ENCODE measurements at places on chromosomes 2 and 18.

DNA sequence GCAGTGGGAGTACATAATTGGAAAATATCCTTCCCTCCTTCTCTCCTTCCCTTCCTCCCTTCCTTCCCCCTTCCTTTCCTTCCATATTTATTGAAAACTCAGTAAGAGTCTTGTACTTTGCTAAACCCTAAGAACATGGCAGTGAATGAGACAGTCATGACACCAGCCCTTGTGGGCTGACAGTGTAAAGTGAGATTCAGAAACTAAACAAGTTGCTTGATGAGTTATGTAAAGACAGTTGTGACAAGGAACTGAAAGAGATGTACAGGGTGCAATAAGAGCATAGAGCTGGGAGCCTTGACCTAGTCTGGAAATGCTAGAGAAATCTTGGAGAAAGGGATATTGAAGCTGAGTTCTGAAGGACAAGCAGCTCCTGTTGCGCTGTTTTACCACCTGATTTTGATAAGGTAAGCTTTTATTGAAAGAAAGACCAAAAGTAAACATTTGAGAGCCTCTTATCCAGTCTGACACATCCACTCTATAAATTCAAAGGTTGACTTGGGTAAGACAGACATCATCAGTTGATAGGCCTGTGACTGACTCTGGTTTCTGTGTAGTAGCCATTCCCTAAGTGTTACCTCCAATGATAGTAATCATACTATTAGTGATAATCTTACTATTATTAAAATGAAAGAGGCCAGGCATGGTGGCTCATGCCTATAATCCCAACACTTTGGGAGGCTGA is 66.5 kb upstream of the SKOR2 start:
- DNase-seq: no peak

DNA sequence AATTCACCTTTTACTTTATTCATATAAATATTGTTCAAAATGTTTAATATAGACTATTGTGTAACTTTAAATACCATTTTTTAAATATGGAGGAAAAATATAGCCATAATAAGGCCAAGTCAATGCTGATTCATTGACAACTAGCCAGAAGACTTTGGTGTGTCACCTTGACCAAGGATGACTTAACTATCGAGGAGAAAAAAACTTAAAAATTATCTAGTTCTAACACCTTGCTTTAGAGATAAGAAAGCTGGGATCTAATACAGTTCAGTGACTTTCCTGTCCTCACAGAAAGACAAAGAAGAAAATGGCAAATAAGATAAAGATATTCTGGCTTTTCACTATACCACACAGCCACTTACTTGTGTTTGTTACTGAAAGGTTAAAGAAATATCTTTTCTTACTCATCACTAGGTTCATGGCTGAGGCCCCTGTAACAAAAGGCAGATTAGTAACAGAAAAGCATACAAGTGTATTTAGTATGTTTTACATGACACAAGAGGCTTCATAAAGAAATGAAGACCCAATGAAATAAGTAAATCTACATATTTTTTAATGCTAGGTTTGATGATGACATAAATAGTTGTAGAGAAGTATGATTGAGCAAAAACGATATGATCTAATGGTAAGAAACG is 65.9 kb upstream of the LRRTM1 start:
- no peak for DNase-seq

DNA sequence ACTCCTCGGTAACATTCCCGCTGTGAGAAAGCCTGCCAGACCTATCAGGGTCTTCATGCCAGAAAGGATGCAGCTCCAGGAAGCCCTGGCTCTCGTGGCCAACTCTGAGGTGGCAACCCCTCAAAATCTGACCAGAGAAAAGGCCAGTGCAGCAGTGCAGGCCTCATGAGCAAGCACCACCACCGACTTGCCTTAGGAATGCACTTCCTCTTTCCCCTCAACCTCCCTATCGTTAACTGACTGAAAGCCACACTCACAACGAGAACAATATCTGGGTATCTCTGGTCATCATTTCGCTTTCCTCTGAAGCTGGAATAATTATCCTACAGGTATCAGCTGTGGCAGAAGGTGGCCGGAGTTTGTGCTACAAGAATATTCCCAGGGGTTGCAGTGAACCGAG is 101.4 kb upstream of the POU3F3 start:
- DNase-seq: no peak

GRCh38 chr2:25184254-25184653 is 15.9 kb upstream of the POMC start:
- DNase-seq: no peak

DNA sequence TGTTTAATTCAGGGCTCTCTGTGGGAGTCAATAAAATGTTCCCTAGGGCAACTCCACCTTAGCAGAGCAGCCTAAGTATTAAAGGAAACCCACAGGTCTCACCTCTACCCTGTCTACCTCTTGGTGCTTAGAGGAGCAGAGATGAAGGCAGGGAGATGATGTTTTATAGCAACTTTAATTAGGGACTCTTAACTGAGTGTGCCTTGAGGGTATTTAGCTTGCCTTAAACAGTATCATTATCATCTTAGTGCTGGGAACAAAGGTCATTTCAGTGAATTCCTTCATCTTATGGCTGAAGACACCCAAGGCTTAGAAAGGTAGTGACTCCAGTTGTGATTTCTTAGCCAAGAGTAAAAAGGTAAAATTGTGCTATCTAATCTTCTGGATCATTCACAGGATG is 26.7 kb downstream of the VIL1 start:
- no peak for DNase-seq

DNA sequence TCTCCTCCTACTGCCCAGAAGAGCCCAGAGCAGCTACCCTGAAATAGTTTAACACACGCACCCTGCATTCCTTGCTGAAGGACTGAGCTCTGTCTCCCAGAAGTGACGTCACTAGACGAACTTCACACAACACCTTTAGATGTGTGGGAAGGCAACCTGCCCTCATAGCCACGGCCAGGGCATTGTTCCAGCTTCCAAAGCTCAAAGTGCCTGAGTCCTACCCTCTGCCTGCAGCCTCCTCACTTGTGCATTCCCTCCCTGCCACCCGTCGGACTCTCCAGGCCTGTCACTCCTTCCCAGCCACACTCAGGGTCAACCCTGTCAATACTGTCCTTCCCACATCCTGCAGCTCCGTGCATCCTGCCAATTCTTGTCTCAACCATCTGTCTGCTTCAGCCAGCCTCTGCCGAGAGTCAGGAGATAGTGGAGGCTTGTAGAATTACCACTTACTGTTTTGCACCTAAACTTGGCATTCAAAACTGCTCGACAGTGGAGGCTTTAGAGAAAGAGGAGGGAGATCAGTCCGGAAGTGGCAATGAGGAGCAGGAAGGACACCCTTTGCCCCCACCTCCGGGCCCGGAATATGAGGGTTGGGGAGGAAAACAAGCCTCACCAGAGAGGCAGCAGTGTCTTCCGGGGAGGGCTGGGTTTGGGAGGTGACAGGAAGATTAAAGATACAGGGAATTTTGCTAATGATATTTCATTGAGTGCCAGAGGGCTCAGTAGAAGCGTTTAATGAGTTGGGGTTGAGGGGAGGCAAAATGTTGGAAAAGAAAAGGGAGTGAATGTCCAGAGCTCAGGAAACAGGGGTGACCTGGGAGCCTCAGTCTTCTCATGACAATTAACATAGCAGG is 72.3 kb upstream of the ATG16L1 start:
- no peak for DNase-seq

- no peak for DNase-seq
Measured at GRCh38 chr18:40864846-40865245, 1090.2 kb upstream of the PIK3C3 start.

DNA sequence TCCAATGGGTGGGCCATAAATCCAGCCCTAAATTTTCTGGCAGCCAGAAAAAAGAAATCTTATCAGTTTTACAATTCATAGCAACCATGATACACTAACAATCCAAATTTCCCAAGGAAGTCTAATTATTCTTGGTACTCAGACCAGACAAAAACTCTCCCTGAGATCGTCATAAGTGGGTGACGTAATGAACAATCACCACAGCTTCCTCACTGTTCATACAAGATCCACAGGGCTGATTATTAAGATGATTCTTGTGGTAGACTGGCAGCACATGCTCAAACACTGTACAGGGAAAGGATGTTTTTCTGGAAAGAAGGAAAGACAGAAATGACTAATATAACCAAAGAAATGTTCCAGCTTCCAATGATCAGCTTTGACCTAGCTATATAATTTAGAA is 178.3 kb upstream of the CRIM1 start:
- DNase-seq: no peak

- no peak for DNase-seq
Measured at GRCh38 chr2:230023313-230023712, 45.4 kb downstream of the SLC16A14 start.

DNA sequence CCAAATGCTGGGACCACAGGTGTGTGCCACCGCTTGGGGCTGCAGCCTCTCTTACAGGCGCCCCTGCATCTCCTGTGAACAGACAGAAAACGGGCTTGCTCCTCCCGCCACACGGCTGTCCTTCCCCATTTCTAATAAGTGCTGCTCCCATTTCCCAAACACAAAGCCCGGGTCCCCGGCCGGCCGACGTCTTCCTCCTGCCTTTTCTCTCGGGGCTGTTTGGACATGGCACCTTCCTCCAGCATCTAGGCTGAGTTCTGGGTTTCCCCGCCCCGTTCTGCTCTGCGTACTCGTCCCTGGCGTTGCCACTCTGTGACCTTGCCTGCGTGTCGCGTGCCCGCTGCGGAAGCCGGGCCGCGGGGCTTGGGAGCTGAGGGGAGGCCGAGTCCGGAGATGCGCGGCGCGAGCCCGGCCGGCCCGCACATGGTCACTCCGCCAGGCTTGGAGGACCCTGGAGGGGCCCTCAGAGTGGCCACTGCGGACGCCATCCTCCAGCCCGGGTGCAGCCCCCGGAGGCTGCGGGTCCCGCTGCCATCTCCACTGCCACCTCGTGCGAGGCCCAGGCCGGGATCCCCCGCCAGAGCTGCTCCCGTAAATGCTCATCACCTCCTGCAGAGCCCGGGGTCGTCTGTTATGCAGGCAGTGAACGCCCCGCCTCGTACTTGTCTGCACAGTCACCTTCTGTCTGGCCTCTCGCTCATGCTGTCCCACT is 26.3 kb downstream of the PRELID3A start:
- no peak for DNase-seq

DNA sequence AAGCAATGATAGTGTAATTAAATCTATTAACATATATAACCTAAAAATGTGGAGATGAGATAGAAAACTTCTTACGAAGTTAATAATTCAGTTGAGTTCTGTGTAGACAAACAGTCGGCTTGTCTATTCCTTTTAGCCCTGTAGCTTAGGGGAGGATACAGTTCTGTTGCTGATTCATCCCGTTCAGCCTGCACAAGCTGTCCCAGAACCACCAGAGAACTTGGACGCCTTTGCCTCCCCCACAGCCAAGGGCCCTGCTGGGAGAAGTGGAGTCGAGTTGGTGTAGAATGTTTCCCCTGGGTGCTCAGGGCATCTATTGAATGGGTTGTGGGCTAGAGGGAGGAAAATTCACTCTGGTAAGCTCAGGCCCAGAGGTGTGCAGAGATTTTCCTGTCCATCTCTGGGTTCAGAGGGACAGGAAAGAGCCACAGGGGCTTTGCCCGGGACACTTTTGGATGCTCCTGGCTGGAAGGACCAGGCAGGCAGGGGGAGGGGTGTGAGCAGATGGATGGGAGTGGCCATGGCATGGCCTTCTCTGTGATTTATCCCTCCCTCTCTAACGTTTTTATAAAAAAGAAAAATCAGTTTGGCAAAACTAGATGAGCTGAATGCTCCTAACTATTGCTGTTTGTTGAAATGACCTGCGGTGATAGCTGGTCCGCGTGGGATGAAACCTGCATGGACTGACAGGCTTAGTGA is 42.8 kb upstream of the GALR1 start:
- no peak for DNase-seq

- no peak for DNase-seq
Measured at GRCh38 chr2:215020283-215020682, 118.1 kb downstream of the ABCA12 start.
